ENCODE measurements at places on chromosomes 4 and X. TPM values are rescaled to one million over a fixed set of nuclear protein-coding genes. Genes with fewer than 3 reads are reported as not detected.

HPF1 gene
- total RNA-seq: 15.2 TPM

GRCh38 chr4:138852681-138853080 is 162.9 kb upstream of the NOCT start:
- H3K4me3 ChIP-seq: no peak overlapping the region
- peaks cover 2% of the 10 kb centered on the region for H3K27me3 ChIP-seq
- no peak for DNase-seq
- H3K36me3 ChIP-seq: no peaks in the 10 kb centered on the region
- H3K4me1 ChIP-seq: no peaks in the 10 kb centered on the region
- H3K27ac ChIP-seq: no peak overlapping the region

SULT1B1 gene
- total RNA-seq: 0.28 TPM

- H3K4me1 ChIP-seq: peaks cover 4% of the 10 kb centered on the region
- no peaks in the 10 kb centered on the region for H3K27me3 ChIP-seq
- no peak for DNase-seq
- no peak overlapping the region for H3K4me3 ChIP-seq
These were observed 38.7 kb upstream of the THOC2 start for GRCh38 chrX:123771449-123772064.

VEGFD gene
- 0.92 TPM for total RNA-seq

ETDB gene
- not detected for total RNA-seq

FRG2 gene
- not detected for total RNA-seq

KIT gene
- 5.5 TPM for total RNA-seq

WNK3 gene
- 4.3 TPM for total RNA-seq

DNA sequence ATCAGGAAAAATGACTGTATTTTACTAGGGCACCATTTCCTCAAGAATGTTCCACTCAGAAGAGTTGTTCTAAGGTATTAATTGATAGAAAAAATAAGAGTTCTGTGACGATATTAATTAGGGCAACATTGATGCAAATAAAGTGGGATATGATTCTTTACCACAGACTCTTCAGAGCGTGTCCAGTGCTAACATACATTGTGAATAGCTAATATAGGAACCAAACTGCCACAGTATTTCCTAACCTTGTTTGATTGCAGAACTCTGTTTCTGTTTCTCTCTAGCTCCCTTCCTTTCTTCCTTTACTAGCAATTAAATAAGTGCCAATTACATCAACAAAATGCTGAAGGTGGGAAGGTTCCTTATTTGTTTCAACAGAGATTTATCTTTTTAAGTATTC is 154.1 kb upstream of the CPEB2 start:
- no peak for DNase-seq
- H3K27me3 ChIP-seq: no peaks in the 10 kb centered on the region
- H3K36me3 ChIP-seq: no peaks in the 10 kb centered on the region
- H3K4me3 ChIP-seq: no peak overlapping the region
- no peaks in the 10 kb centered on the region for H3K4me1 ChIP-seq
- H3K27ac ChIP-seq: no peak overlapping the region

GRCh38 chr4:124118061-124118460 is 594.5 kb downstream of the ANKRD50 start:
- H3K27me3 ChIP-seq: no peaks in the 10 kb centered on the region
- H3K4me1 ChIP-seq: no peaks in the 10 kb centered on the region
- no peak overlapping the region for H3K27ac ChIP-seq
- DNase-seq: no peak
- H3K4me3 ChIP-seq: no peak overlapping the region
- no peaks in the 10 kb centered on the region for H3K36me3 ChIP-seq

FAM184B gene
- not detected for total RNA-seq

GRCh38 chr4:159446266-159446976 is 343.5 kb downstream of the RAPGEF2 start:
- H3K36me3 ChIP-seq: no peaks in the 10 kb centered on the region
- peak; percentile 37 for DNase-seq
- no peaks in the 10 kb centered on the region for H3K4me1 ChIP-seq
- no peaks in the 10 kb centered on the region for H3K27me3 ChIP-seq

- H3K27me3 ChIP-seq: no peaks in the 10 kb centered on the region
- H3K36me3 ChIP-seq: no peaks in the 10 kb centered on the region
These were observed 27.7 kb downstream of the DMP1 start for GRCh38 chr4:87677731-87678130.

DNA sequence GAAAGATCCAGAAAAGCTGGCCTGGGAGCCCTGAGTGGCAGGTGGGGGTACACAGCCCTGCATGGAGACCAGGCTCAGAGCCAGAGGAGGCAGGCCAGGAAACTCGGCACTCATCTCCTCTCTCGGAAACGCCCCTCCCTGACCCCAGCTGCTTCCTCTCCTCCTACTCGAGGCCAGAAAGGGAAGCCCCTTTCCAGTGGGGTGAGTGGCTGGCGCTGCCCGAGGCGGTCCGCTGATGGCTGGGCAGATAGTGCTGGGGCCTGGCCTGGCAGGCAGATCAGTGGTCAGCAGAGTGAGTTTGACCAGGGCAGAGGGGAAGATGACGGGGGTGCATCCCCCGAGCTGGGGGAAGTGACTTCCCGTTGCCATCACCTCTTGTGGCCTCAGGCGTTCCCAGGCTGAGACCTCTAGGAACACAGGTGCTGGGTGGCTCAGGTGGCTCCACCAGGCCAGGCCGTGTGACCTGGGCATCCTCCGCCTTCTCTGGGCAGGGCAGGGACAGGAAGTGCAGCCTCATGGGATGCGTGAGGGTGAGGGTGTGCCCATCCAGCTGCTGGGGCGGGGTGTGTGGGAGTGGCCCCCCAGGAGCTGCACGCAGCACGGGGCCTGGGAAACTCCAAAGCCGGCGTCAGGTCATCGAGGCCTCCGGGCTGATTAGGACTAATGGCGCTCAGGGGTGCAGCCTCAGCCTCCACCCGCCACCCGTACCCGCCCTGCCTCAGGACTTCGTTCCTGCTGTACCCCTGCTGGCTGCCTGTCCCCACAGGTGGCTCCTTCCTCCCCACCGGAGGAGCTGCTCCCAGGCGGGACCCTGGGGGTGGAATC is 5.7 kb downstream of the SH3BP2 start:
- H3K27ac ChIP-seq: peak overlapping the region; percentile 96
- H3K4me3 ChIP-seq: no peak overlapping the region
- no peaks in the 10 kb centered on the region for H3K36me3 ChIP-seq
- DNase-seq: peak; percentile 43

SRPX2 gene
- total RNA-seq: 7.8 TPM

BEX1 gene
- 0.75 TPM for total RNA-seq

- H3K36me3 ChIP-seq: no peaks in the 10 kb centered on the region
- no peak overlapping the region for H3K27ac ChIP-seq
- H3K4me1 ChIP-seq: peaks cover 17% of the 10 kb centered on the region
- DNase-seq: no peak
- no peak overlapping the region for H3K4me3 ChIP-seq
- no peaks in the 10 kb centered on the region for H3K27me3 ChIP-seq
These were observed 28.9 kb downstream of the MAOB start for GRCh38 chrX:43853225-43853828.

DNA sequence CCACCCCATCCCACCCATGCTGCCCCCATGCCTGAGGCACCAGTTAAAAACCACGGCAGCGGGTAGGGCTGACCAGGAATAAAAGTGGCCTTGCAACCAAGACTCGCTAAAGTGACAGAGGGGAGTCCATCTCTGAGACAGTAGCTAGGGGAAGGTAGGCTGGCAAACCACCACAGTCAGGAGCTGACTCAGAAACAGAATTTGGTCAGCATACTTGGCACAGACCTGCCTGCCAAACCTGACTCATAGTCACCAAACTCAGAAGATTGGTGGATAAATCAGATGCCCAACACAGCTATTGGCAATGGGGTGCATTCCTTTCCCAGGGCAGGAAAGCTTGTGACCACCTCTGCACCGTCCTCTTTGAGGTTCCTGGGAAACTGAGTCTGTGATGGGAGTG is 193.8 kb downstream of the BCOR start:
- no peak overlapping the region for H3K27ac ChIP-seq
- no peak overlapping the region for H3K4me3 ChIP-seq
- peaks cover 4% of the 10 kb centered on the region for H3K4me1 ChIP-seq
- no peak for DNase-seq

HTRA3 gene
- total RNA-seq: 1.2 TPM

GRCh38 chr4:139988863-139989765 is 164.9 kb downstream of the MAML3 start:
- no peaks in the 10 kb centered on the region for H3K27me3 ChIP-seq
- H3K4me1 ChIP-seq: no peaks in the 10 kb centered on the region
- no peak for DNase-seq
- H3K27ac ChIP-seq: no peak overlapping the region
- H3K36me3 ChIP-seq: no peaks in the 10 kb centered on the region

GRCh38 chr4:170025523-170026252 is 507 bp downstream of the MFAP3L start:
- no peaks in the 10 kb centered on the region for H3K36me3 ChIP-seq
- no peaks in the 10 kb centered on the region for H3K27me3 ChIP-seq
- H3K27ac ChIP-seq: peak overlapping the region; percentile 47
- H3K4me1 ChIP-seq: peaks cover 2% of the 10 kb centered on the region

MORC4 gene
- total RNA-seq: 5.8 TPM

GRCh38 chrX:72018277-72019112 is 107.8 kb downstream of the NHSL2 start:
- H3K4me1 ChIP-seq: no peaks in the 10 kb centered on the region
- peak overlapping the region; percentile 25 for H3K27ac ChIP-seq
- H3K27me3 ChIP-seq: peaks cover 6% of the 10 kb centered on the region
- no peaks in the 10 kb centered on the region for H3K36me3 ChIP-seq

OTUD6A gene
- total RNA-seq: not detected

DNA sequence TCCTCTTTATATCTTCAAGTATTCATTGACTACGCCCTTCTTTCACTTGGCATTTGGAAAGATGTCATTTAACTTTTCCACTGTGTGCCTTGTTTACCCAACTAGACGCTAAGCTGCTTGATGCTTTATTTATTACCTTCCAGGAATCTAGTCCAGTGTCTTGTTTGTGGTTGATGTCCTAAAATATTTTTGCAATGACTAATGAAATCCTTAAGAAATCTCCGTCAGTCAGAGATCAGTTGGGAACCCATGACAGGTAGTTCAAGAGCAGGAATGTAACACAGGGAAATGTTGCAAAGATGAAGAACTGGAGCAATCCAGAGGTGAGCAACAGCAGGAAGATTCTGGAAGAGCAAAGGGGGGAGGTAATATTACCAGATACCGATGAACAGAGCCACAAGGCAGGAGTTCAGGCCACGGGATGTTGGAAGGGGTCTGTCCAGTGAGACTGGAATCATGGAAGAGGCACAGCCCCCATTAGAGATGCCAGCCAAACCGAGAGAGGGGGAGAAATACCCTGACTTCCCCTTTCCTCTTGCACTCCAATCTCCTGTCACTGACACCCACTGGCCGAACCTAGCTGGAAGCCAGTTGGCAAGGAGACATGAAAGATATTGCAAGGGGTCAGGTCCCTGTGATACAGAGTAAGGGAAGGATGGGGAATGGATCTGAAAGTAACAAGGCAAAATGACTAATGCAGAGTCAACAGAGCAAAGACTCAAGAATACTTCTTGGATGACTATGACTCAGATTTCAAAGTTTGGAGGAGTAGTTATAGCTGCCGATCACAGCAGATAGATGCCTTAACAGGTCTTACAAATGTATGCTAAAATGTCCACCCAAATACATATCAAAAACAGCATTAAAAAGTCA is 62.7 kb upstream of the PHKA2 start:
- H3K27me3 ChIP-seq: no peaks in the 10 kb centered on the region
- H3K4me3 ChIP-seq: no peak overlapping the region
- no peaks in the 10 kb centered on the region for H3K4me1 ChIP-seq
- H3K36me3 ChIP-seq: no peaks in the 10 kb centered on the region

DNA sequence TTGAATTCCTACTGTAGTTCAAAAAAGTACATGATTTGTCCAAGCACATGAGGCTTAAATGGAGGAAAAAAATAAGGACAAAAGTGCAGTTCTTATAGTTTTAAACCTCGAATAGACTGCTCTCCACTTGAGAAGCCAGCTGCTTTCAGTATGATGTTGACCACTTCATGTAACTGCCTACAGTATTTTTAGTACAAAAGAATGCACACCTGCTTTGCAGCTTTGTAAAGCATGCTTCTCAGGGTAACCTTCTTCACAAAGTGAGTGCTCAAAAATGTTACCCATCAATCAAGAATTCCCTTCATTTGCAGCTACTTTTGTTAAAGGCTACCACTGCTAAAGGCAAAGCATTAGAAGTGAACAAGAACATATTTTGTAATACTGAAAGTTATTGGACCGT is 83.4 kb upstream of the FAM47B start:
- no peaks in the 10 kb centered on the region for H3K4me1 ChIP-seq
- H3K36me3 ChIP-seq: no peaks in the 10 kb centered on the region
- H3K27me3 ChIP-seq: no peaks in the 10 kb centered on the region
- no peak overlapping the region for H3K4me3 ChIP-seq

DNA sequence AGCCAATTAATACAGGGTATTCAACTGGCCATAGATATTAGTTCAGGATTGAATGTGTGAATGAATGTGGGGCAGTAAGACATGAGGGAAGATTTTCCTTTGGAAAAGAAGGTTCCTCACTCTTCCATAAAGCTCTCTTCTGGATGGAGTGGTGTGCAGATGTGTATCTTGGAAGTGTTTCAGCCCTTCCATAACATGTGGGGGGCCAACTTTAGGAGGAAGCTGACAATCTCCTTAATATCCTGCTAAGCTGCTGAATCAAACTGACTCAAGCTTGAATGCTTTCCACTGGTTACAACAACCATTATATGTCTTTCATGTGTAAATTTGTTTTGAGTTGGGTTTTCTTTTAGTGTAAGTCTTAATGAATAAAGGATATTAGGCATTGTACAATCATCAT is 40.3 kb downstream of the FANCB start:
- no peak overlapping the region for H3K27ac ChIP-seq
- H3K36me3 ChIP-seq: no peaks in the 10 kb centered on the region
- DNase-seq: no peak
- H3K4me3 ChIP-seq: no peak overlapping the region
- H3K27me3 ChIP-seq: no peaks in the 10 kb centered on the region

SMR3B gene
- total RNA-seq: not detected

DNA sequence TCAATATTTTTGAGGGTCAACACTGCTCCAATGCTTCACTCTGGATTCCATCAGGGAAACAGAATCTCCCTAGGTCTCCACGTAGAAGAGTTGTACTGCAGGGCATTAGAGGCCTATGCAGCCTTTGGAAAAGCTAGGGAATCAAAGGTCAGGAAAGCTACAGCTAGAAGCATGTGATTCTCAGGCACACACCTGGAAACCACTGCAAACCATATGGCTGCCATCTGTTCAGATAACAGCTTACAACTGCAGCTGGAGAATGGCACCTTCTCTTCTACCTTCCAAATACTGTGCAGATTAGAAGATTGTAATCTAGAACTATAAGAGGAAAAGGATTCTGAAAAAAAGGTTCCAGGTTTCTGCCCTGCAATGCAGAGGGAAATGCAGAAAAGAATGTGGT is 60.6 kb downstream of the BTC start:
- no peak for DNase-seq
- H3K4me3 ChIP-seq: no peak overlapping the region
- H3K4me1 ChIP-seq: no peaks in the 10 kb centered on the region
- no peaks in the 10 kb centered on the region for H3K36me3 ChIP-seq
- no peaks in the 10 kb centered on the region for H3K27me3 ChIP-seq

- H3K27me3 ChIP-seq: no peaks in the 10 kb centered on the region
- H3K4me1 ChIP-seq: peaks cover 10% of the 10 kb centered on the region
- H3K27ac ChIP-seq: no peak overlapping the region
- DNase-seq: no peak
- no peak overlapping the region for H3K4me3 ChIP-seq
These were observed 41.8 kb upstream of the WDR1 start for GRCh38 chr4:10158333-10158942.
